ENCODE measurements at places on chromosomes 4 and X. TPM values are rescaled to one million over a fixed set of nuclear protein-coding genes. Genes with fewer than 3 reads are reported as not detected.

DNA sequence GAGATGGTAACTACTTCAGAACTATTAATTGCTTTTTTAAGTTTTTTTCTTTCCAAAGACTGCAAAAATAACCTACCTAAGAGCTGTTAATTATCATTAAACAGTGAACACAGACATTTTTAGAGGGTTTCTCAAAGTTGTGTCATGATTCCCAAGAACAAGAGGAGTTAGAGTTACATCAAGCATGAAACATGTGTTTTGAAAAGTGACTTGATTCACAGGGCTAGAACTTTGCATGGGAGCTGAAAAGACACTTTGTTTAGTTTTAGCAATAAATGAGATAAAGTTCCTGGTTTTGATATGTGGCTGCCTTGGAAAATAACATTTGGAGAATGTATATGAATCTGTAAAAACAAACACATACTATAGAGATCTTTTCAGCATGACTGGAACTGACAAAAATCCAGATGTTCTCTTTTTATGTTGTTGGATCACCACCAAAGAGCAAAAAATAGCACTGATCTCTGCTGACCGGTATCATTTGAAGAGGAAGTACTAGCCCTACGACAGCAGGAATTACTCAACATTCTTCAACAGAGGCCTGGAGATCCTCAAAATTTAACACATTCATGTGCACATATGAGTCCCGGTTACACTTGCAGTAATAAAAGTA is 173.0 kb upstream of the PCDH18 start:
- peak; percentile 69 for DNase-seq

DNA sequence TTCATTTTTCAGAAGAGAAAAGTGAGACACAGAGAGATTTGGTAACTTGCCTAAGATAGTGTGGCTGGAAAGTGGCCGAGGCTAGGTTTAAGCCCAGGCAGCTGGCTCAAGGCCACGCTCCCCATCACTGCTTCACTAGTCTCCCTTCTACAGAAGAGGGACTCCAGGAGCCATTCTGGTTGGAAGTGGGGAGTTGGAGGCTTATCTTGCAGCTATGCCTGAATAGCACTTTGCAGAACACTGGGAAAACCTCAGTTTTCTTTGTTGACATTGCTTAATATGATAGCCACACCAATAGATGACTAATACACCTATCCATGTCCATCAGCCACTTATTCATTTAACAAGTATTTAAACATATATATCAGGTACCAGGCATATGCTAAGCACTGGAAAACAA is 18.5 kb downstream of the LRRC66 start:
- no peak for DNase-seq

UGT8 gene
- total RNA-seq: 0.68 TPM

SAGE1 gene
- 0.10 TPM for total RNA-seq

BEX1 gene
- total RNA-seq: 56.3 TPM

DNA sequence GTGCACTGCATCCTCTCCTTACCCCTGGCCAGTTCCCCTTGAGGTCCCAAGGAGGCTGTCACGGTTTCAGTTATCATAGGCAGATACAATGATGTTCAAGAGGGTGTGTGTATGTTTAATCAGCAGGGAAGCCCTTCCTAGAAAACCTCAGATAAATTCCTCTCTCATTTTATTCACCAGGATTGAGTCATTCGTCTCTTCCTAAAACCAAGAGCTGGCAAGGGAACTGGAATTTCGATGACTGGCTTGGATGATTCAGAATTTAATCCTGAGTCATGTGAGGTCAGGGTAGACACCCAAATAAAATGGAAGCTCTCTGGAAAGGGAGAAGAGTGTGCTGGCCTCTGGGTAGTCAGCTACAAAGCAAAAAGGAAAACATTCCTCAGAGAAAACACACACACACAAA is 106.2 kb upstream of the RAPGEF2 start:
- peak; percentile 96 for DNase-seq

CFAP99 gene
- 0.96 TPM for total RNA-seq

DNA sequence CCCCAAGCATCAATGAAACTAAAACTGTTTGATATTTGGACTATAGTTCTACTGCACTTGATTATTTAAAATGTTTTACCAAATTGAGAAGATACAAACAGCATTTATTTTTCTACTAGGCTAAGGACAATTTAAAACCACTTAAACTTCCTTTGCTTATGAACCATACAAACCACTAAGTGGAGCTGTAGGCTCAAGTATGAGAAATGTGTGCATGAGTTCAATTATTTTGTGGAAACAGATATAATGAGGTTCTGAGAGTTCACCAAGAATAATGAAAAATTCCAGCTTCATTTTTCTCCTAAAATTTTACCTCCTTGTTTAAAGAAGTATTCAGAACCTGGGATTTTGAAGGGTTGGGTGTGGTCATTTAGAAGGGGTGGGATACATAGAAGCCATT is 63.1 kb downstream of the SERPINA7 start:
- DNase-seq: no peak
